ENCODE measurements at places on chromosomes 6 and 20.

DNA sequence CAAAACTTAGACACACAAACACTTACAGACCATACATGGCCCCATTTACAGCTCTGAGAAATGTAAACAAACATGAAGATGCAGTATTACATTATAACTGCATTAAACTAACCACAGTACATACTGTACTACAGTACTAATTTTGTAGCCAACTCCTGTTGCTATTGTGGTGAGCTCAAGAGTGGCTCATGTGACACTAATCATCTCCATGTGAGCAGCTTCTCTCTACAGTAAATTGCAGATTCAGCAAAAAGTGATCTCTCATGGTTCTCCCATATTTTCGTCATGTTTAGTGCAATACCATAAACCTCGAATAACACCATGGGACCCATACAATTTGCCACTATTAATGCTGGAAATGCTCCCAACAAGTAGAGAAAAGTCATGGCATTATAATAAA lies 860.4 kb downstream of the EPHA7 start:
- no peak for DNase-seq

DNA sequence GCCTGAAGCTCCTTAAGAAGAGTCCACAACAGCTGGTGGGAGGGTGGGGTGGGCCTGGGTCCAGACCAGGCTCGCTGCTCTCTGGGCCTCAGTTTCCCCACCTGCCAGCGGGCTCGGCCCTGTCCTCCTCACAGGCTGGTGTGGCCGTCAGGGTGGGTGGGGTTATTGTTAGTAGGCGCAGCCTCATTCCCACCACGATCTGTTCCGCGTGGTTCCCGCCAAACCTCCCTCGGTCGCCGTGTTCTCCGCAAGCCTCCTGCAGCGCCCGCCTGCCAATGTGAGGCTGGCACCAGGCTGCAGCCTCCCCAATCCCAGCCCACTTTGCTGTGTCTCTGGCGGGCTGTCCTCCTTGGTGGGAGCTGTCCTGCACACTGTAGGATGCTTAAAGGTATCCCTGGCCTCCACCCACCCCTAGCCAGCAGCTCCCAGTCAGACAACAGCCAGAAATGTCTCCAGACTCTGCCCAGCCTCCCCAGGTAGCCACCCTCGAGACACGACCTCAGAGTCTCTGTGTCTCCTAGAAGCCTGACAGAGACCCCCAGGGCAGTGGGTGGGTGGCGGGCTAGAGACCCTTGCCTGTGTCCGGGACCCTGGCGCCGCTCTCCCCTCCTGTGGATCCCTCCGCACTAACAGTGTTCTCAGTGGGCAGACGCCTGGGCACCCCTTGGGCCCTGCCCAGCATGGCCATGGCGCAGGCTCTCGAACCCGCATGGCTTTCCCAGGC lies 15.3 kb downstream of the SLC17A9 start:
- DNase-seq: no peak

GRCh38 chr6:125924169-125924568 lies 32.4 kb upstream of the HINT3 start:
- DNase-seq: no peak

GRCh38 chr20:47984437-47984836 lies 199.2 kb upstream of the SULF2 start:
- no peak for DNase-seq

DNA sequence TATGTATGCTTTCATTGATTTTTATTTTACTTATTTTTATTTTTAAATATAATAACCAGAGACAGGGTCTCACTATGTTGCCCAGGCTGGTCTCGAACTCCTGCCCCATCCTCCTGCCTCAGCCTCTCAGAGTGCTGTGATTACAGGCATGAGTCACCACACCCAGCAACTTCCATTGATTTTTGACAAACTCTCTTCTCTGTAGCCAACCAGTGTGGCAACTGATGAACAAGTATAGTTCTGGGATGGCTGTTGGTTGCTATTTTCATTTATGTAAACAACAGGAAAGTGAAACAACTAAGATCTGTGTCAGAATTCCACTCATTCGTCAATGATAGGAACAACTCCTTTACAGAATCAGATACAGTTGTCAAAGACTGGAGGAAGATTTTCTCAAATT lies 356.7 kb upstream of the JARID2 start:
- DNase-seq: no peak

DNA sequence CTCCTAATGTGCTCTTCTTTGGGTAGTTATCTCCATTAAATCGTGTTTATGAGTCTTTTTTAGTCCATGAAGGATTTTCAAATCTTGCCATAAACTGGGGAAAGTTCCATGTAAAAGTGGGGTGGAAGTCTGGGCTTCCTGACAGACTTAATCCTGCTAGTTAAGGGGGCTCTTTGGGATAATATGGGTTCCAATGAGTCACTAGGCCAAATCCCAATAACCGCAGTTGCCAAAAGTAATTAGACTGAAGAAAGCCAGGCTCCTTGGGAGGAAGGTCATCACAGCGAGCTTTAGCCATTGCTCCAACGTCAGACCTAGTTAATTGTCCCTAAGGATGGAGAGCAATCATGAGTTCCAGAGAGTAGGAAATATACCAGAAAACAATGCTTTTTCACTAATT lies 10.8 kb downstream of the RSPO3 start:
- no peak for DNase-seq

DNA sequence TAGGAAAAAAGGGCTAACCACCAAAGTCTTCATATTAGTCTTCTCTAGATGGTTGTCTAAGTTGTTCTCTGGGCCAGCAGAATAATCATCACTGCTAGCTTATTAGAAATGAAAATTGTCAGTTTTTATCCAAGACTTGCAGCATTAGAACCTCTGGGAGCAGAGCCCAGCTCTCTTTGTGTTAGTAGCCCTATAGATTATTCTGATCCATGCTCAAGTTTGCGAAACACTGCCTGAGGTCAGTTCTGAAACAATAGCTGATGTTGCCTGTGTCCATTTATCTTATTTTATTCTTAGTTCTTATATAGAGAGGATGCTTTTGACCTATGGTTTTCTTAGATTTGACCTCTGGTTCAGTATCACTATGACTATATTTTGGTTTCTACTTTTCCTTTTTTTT lies 66.9 kb downstream of the BCKDHB start:
- no peak for DNase-seq

GRCh38 chr6:131558922-131559321 lies 14.1 kb upstream of the ARG1 start:
- no peak for DNase-seq

DNA sequence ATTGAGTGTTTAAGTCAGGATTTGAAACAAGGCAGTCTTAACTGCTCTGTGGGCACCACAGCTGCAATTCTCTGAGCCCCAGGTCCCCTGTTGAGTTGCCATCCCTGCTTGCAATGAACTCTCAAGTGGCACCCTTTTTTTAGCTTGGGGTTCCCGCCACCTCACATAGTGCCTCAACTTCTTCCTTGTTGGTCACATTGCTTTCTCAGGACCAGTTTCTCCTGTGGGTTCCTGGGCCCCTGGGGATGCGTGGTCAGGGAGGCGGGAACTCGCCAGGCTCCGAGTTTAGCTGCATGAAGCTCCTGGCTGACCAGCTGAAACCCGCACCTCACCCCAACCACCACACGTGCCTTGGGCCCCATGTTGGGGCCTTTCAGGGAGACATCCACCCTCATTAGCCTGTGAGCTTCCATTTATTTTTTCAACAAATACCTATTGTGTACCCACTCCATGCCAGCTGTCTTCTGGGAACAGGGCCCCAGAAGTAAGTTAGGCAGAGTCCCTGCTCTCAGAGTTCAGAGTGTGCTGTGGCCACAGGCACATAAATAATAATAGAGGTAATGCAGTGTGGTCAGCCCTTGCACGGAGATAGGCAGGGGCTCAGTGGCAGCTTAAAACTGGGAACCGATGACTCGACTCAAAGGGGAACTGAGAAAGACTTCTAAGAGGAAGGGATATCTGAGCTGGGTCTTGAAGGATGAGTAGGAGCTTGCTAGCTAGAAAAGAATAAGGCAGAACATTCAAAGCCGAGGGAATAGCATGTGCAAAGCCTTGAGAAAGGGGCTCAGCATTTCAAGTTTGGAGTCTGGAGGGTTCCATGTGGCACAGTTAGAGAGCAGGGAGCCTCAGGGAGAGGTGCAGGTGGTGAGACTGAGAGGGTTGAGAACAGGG lies 33.9 kb upstream of the FAM83D start:
- DNase-seq: no peak

- no peak for DNase-seq
Observed at GRCh38 chr6:133085896-133086295, 155.3 kb upstream of the EYA4 start.

DNA sequence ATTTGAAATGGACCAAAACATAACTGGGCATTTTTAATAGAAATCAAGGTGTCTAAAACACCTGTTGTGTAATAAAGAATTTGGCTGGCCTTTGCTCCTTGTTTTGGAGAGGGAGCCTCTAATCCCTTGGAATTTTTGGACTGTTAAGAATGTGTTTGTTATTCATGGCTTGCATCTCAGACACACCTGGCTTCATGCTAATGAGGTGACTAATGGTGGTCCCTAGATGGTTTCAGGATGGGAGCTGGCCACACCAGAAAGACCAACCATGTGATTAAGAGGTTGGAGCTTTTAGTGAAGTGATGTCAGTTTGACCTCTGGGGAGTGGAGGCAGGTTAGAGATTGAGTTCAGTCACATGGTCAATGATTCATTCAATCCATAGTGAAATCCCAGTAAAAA lies 328.4 kb downstream of the DHX35 start:
- no peak for DNase-seq

DNA sequence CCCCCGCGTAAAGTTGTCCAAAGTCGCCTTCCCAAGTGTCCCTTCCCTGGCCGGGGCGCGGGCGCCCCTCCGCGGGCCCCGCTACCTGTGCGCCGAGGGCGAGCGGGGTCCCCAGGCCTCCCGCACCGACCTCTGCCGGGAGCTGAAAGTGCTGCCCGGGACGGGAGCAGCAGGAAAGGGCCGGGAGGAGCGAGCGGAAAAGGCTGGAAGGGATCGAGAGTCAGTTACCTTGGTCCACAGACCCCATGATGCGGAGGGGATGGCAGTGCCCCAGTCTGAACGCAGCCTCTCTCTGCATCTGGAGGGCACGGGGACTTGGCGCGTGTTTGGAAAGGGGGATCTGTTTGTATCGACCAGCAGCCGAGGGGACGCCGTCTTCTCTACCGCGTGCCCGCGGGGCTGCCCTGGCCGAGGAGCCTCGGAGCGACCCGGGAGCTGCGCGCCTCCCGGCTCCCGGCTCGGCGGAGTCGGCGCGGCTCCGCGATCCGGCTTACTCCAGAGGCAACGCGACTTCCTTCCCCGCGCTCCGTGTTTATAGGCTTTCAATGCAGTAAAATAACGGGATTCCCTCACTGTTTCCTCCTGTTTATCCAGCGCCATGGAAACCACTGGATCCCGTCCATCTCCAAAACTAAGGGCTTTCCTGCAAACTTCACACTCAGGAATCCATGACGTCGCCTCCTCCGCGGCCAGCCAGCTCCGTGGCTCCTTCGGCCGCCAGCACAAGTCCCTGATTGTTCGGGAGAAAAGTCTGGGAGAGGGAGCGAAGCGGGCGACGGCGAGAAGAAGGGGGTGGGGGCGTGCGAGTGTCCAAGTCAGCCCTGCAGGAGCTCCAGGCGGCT lies 20.0 kb upstream of the NFATC2 start:
- DNase-seq: no peak

DNA sequence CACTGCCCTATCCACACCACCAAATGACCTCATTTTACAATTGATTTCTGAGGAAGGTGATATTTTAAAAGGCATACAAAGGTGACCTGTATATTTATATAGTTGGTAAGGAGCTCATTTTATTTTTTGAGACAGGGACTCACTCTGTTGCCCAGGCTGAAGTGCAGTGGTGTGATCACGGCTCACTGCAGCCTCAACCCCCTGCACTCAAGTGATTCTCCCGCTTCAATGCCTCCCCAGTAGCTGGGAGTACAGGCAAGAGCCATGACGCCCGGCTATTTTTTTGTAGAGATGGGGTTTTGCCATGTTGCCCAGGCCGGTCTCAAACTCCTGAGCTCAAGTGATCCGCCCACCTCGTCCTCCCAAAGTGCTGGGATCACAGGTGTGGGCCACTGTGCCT lies 13.0 kb downstream of the NCOA5 start:
- no peak for DNase-seq
